Midbrain (tissue), 1 donor: ENCODE measurements at places on chromosomes 5 and 9.

DNA sequence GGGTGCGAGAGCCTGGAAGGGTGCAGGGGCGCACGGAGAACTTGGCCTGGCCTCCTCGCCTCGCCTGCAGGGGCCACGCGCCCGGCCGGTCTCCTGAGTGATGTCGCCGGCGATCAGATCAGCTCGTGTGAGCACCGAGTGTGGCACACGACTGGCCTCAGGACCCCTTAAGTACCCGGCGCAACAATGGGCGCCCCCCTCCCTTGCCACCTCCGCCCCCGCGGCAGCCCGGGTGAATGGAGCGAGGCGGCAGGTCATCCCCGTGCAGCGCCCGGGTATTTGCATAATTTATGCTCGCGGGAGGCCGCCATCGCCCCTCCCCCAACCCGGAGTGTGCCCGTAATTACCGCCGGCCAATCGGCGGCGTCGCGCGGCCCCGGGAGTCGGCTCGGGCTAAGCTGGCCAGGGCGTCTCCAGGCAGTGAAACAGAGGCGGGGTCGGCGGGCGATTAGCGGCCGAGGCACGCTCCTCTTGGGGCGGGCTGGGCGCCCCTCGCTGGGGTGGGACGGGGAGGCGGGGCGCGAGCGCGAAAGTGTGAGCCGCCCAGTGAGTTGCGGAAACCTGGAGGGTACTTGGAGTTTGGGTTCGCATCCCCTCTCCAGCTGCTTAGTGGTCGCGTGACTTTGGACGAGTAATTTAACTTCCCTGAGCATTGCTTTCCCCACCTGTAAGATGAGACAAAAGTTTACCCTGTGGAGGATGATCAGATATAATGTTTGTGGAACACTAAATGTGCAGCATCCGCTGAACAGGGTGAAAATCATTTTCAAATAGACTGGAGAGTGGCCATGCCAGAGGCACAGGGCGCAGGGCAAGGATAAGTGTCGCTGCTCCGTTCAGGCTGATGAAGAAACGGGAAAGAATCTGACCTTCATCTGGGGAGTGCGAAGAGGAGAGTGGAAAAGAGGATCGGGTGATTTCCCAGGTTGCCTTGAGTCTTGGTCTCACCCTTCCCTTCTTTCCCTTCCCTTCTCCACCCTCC is at the start of gene NEUROG1:
Gene NEUROG1, minus strand, starts transcription at position 145 of the 982 bp plus-strand sequence. CDS start 274 bp downstream, outside the sequence.
- no peak for DNase-seq

DNA sequence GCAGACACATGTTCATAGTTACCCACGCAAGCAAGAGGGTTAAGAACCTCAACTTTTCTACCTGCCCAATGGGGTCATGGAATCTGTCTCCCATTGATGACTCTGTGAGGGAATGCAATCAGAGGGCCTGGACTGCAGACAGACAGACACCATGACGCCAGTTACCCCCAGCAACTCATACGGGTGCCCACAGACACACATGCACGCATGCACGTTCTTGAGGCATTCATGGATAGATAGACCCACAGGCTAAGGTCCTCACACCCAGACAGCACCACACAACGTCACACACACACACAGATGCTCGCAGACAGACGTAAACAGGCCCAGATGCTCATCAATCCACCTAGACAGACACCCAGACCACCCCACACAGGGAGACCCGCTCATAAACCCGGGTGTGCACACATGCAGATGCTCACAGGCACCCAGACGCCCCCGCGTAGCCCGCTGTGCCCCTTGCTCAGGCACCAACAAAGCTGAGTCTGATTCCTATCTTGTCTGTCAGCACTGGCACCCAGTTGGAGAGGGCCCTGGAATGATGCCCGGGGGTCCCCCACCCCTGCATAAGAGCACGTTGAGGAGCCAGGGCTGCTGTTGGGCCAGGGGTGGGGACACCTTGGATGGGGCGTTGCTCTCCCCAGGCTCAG is 23.6 kb downstream of the LHX2 start:
- DNase-seq: no peak

DNA sequence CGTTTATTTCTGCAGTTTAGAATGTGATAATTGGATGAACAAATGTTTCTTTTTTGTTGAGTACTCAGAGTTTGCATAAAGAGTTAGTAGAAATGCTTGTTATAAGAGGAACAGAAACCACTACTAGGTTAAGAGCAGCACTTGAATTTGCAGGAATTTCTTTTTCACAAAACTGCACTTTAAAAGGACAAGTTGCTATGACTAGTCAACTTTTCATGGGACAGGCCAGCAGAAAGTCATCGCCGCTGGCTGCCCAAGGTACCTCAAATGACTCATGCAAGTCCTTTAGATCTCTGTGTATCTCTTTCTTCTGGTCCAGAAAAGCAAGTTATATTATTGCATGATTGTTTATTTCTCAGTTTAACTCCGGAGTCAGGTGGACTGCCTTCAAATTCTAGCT is 97.3 kb upstream of the HMHB1 start:
- DNase-seq: no peak

DNA sequence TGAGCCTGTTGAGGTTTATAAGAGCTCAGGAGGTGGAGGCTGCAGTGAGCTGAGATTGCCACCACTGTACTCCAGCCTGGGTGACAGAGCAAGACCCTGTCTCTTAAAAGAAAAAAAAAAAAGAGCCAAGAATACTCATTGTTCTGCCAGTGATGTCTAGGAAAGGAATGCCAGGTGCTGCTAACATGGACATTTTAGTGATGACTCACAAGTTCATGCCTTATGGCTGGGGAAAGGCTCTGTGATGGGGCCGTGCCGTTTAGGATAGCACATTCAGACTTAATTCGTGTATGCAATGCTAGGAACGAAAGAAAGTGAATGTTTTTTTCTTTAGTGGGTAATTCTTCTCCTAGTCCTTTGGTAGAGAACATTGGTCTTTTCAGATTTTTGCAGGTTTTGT is 134.2 kb downstream of the ARHGAP26 start:
- DNase-seq: no peak

DNA sequence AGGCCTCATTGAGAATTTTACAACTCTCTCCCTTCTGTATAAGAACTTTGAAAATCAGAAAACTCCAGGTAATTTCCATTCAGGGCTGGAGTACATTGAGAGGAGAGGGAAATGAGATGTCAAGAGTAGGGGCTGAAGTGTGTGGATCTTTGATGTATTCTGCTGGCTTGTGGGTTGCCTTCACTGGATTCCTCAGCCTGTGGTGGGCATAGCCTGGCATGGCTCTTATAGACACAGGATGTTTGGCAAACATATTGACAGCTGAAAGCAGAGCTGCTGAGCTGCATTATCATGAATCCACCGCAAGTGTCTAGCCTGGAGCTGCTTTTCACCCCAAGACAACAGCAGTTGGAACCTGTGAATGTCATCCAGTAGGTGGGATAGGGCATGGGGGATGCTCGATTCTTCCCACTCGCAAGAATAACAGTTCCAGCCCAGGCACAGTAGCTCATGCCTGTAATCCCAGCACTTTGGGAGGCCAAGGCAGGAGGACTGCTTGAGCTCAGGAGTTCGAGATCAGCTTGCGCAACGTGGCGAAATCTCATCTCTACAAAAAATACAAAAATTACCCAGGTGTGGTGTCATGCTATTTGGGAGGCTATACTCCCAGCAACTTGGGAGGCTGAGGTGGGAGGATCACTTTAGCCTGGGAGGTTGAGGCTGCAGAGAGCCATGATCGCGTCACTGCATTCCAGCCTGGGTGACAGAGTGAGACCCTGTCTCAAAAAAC is 36.0 kb upstream of the TTC23L start:
- no peak for DNase-seq

- DNase-seq: no peak
Observed at GRCh38 chr5:64594025-64594424, 88.2 kb downstream of the RGS7BP start.

GRCh38 chr9:28031521-28032267 is 458.4 kb upstream of the C9orf72 start:
- no peak for DNase-seq

- no peak for DNase-seq
Observed at GRCh38 chr5:16043349-16043965, 136.1 kb downstream of the MARCHF11 start.

DNA sequence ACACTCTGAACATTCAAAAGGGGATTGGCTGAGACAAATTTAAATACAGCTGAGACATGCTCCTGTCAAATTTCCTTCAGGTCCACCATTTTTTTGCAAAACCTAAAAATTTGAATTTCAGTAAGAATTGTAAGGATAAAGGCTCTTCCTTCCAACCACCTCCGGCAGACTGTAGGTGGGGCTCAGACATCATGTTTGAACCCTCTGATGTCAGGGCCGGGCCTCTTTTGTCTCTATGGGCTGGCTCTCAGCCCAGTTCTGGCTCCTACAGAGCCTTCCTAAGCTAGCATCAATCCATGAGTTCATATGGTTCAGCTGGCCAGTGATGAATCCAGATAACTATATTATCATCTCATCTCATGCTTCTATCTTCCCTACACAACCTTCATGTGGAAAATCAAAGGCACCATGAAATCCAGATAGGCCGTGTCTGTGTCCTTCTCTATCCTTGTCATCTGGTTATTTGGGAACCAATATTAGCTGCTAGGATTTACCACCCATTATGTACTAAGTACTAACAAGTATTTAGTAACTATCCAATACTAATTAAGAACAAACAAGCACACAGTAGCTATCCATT is 44.2 kb downstream of the NIPSNAP3B start:
- DNase-seq: peak; percentile 56
